T1000 (cell line): ENCODE measurements at places on chromosomes 13 and 19.

- DNase-seq = no peak
Observed at GRCh38 chr13:71515744-71516038, 351.3 kb downstream of the DACH1 start.

- peak; percentile 89 for DNase-seq
Observed at GRCh38 chr19:20776083-20777076, at the start of gene ZNF66. Gene ZNF66 (plus strand): TSS chr19:20776304. CDS start chr19:20776448, 144 bp downstream.

DNA sequence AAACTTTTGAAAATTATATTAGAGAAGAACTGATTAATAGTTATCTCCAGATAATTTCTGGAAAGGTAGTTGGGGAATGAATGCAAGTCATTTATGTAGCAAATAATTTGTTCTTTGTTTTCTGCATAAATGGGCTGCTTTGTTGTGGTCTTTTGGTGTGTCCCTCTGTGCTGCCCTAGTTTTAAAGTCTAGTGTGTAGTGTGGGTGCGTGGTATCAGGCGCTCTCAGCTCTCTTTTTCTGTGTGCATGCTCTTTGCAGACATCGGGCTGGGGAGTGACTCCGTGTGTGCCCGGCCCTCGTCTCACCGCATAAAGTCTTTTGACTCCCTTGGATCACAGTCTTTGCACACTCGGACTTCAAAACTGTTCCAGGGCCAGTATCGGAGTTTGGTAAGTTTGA lies 94.5 kb downstream of the ARHGEF7 start:
- no peak for DNase-seq

- no peak for DNase-seq
Observed at GRCh38 chr19:20259615-20260014, 92.6 kb downstream of the ZNF486 start.

GRCh38 chr19:43489310-43489709 lies 15.2 kb downstream of the PHLDB3 start:
- DNase-seq = no peak

GRCh38 chr19:9872618-9873242 lies 37.6 kb downstream of the PIN1 start:
- DNase-seq = no peak
